ENCODE measurements at places on chromosomes 2 and 18. TPM values are rescaled to one million over a fixed set of nuclear protein-coding genes. Genes with fewer than 3 reads are reported as not detected.

Gene IL37
- not detected for total RNA-seq

Gene GTF3C2
- 50.8 TPM for total RNA-seq

Gene EFHD1
- 1.1 TPM for total RNA-seq

Gene CENPA
- total RNA-seq = 10.2 TPM

Data from esophagus mucosa (tissue), 1 donor.